ENCODE measurements at places on chromosomes 3 and 15. TPM values are rescaled to one million over a fixed set of nuclear protein-coding genes. Genes with fewer than 3 reads are reported as not detected.

Gene RLBP1
- 0.69 TPM for total RNA-seq

Gene ACKR2
- 0.46 TPM for total RNA-seq

Gene LIPC
- total RNA-seq = not detected

Gene MAP1A
- 97.6 TPM for total RNA-seq

Gene ZMYND10
- total RNA-seq = 23.8 TPM

Gene GASK1A
- 9.9 TPM for total RNA-seq

Gene JMJD7
- not detected for total RNA-seq

Gene GOLGA8J
- 0.23 TPM for total RNA-seq

Gene GPR149
- 22.1 TPM for total RNA-seq

Gene GUCA1C
- total RNA-seq = not detected

Gene CHRNA7
- total RNA-seq = 12.7 TPM

Gene AHSG
- 0.23 TPM for total RNA-seq

Gene IL17RD
- 27.7 TPM for total RNA-seq

Gene OSBPL10
- total RNA-seq = 17.1 TPM

Gene THRB
- 11.1 TPM for total RNA-seq

Gene DUOXA2
- not detected for total RNA-seq

Gene PATL2
- not detected for total RNA-seq

Gene GOLGA6L9
- 5.1 TPM for total RNA-seq

Gene WDR93
- 2.1 TPM for total RNA-seq

Gene SEMA5B
- total RNA-seq = 17.8 TPM

Gene PRC1
- total RNA-seq = 33.0 TPM

Gene PRR20G
- total RNA-seq = not detected

Gene OXSR1
- total RNA-seq = 52.4 TPM
